ENCODE measurements at places on chromosomes 6 and 20.

- DNase-seq = no peak
Observed at GRCh38 chr6:145546265-145546664, 189.1 kb downstream of the EPM2A start.

DNA sequence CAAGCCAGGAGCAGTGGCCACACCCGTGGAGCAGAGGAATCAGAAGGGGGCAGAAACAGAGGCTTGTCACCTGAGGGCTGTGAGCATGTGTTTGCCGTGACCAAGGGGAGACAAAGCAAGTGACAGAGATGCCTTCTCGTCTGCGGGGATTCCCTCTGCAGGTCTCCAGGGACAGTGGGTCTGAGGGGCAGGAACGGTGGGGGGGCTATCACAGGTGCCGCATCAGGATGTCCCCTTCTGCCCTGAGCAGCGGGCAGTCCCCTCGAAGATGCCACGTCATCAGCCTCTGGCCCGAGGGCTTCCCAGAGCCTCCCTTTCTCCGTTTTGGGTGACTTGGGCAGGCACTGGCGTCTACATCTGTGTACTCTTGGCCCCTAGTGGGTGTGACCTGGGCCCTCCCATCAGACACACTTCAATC, 338.7 kb downstream of the PREX1 start:
- DNase-seq = no peak

DNA sequence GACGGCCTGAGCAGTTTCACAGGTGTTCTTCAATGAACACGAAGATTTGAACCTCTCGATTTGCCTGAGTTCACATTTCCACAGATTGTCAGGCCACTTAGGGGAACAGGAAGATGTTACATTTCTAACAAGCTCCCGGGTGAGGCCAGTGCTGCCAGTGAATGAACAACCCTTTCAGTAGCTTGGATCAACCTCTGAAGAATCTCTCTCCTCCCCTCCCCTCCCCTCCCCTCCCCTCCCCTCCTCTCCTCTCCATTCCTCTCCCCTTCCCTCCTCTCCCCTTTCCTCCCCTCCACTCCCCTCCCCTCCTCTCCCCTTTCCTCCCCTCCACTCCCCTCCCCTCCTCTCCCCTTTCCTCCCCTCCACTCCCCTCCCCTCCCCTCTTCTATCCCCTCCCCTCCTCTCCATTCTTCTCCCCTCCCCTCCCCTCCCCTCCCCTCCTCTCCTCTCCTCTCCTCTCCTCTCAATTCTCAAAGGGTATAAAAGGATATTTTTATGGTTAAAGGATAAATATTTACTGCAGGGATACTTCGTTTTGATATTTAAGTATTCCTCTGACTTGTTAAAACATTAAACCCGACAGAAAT, 114.1 kb upstream of the INSM1 start:
- no peak for DNase-seq

DNA sequence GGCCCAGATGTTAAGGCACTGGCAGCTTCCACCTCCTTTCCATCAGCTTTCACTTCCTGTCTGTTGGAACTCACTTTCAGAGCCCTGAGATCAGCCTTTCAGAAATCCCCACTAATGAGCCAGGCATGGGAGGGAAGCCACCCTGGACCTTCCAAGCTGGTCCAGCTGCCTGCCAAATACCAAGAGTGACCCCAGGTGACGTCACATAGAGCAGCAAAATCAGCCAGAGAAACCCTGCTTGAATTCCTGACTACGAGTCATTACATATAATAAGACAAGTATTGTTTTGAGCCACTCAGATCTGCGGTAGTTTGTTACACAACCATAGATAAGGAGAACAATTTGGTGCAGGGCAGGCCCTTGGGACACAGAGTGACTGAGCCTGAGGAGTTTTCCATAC, 556.0 kb upstream of the JAG1 start:
- no peak for DNase-seq

- peak; percentile 7 for DNase-seq
Observed at GRCh38 chr6:101114703-101115102, 233.6 kb upstream of the ASCC3 start.

- DNase-seq = peak; percentile 86
Observed at GRCh38 chr6:42260396-42260888, 42.8 kb upstream of the MRPS10 start.

GRCh38 chr6:6705915-6706675, 117.6 kb downstream of the LY86 start:
- DNase-seq = no peak

DNA sequence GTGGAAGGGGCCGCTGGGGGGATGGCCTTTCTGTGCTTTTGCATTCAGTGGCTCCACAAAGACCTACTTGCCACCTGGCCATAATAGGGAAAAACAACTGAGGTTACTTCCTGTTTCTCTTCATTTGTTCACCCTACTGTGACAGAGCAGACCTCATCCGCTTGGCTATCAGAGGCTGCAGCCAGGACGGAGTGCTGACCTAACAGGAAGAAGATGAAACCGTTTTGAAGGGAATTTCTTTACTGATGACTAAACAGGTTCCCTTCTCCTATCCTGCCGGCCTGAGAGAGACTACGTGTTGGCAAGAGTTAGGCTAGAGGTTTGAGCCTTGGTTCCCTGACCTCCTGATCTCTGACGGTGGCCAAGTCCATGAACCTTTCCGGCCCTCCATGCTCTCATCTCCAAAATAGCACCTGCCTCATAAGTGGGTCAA, 21.3 kb downstream of the PRR18 start:
- DNase-seq = no peak

DNA sequence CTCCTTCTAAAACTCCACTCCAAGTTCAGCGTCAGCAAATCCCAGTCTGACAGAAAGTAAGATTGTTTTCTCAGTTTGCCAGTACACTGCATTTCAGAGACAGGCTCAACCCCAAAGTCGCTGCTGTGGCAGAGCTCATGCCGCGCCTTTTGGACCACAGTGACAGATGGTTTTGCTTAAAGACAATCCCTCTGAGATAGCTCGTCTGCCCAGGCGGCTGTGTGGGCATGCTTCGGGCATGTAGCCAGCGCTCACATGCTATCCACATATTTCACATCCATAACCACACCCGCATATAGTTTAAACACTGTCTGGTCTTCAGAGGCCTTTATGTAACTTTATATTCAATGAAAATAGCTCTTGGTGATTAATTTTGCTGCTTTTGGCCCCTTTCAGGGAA, 14.7 kb upstream of the PXDC1 start:
- DNase-seq = no peak

DNA sequence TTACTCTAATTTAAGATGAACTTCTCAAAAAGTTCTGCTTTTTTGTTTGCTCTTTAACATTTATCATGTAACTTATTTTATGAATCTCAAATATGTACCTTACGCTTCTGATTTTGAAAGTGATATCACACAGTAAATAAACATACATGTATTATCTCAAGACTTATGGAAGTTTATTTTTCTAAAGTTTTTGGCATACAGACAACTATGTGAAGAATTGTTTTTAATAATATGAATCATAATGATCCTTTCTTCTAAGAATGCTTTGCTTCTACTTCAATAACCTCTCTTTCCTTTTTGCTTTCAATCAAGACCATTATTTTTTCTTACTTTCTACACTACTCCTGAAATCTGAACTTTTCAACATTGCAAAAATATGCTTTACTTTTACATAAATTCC, 816.4 kb downstream of the EYS start:
- no peak for DNase-seq

GRCh38 chr6:54086439-54086838, 24.8 kb upstream of the MLIP start:
- no peak for DNase-seq

DNA sequence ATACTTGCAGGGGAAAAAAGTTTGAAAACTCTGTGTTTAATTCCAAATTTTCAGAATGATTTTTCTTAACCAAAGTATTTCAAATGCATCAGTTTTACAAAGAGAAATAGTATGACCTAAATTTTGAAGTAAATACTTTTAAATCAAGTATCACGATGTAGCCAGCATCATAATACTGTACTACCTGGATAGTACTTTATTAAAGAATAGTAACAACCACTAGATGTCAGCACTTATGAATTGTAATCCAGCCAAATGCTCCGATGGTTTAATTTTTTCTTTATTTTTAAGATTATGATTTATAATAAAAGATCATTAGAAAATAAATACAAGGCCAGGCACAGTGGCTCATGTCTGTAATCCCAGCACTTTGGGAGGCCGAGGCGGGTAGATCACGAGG, 37.2 kb upstream of the HACE1 start:
- no peak for DNase-seq

- DNase-seq = no peak
Observed at GRCh38 chr6:126716032-126716431, 376.1 kb downstream of the CENPW start.

DNA sequence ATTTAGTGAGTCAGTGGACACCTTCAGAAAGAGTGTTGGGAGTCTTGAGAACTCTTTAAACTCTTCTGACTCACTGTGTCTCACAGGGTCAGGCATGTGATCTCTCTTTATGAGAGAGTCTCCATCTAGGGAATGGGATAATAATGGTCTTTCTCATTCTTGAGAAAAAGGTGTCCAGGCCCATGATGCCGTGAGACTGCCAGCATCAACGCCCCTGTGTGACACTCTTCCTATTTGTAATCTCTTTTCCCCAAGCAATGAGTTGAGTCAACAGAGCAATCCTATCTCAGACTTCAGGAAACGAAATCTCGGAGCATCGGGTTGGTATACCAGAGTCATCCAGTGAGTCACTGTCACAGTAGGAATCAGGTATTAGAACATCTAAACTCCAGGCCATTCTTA, 82.3 kb upstream of the BMP2 start:
- no peak for DNase-seq

Data from NCI-H1930 (cell line).